Cardiac fibroblast (primary cell): ENCODE measurements at places on chromosomes 6 and 20.

- DNase-seq: peak; percentile 58
Observed at GRCh38 chr6:27296106-27296783, 15.8 kb downstream of the POM121L2 start.

DNA sequence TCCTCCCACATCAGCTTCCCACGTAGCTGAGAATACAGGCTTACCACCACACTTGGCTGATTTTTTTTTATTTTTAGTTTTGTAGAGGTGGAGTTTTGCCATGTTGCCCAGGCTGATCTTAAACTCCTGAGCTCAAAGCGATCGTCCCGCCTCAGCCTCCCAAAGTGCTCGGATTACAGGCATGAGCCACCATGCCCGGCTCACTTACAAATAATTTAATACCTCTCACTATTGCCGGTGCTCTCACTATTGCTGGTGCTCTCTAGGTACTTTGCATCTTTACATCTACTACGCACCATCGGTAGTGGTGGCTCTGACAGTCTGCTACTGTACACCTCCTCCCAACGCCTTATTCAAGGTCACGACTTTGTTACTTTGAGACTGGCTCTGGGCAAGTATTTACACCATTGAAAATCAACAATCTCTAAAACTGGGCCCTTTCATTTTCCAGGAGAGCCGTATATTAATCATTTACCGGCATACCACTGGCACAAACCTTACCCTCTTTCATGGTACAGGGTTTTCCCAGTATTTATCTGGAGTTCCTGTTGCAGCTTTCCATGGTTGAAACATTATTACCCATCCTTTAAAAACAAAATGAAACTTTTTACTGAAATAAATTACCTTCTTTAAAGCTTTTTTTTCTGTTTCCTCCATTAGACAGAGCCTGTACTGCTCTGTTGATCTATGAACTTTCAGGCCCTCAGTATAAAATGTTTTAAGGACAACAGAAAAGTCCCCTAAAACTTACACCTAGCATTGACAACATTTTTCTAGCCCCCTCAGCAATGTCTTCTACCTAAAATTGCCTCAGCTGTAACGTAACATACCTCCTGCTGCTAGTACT, 259.6 kb upstream of the PLCB4 start:
- no peak for DNase-seq

DNA sequence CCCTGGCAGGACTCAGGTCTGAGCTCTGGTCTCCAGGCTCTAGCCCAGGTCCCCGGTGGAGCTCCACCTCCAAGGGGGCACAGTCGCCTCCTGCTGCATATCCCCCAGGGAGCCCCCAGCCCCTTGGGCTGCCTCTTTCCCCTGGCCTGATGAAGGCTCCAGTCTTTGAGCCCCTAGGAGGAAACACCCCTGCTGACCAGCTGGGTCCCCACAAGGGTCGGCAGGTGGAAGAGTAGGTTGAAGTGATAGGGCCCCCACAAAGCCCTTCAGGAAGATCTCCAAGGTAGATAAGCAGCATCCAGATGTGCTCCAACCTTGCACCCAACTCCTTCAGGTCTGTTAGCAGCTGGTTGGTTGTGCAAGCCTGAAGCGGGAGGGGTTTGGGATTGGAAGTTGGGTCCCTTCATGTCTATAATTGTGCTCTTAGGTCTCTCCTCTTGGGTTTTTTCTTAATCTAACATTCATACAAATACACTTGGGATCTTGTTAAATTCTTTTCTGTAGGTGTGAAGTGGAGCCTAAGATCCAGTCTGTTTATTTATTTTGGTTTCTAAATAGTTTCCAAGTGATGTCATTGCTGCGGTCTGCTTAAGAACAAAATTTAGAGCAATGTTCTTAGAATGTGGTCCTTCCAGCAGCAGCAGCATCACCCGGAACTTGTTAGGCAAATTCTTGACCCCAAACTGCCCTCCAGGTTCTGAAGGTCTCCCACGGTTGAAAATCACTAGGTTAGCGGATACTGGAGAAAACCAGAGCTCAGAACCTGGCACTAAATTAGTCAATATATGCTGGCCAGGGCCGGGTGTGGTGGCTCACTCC, 5.1 kb downstream of the UBE2C start:
- DNase-seq: peak; percentile 75

DNA sequence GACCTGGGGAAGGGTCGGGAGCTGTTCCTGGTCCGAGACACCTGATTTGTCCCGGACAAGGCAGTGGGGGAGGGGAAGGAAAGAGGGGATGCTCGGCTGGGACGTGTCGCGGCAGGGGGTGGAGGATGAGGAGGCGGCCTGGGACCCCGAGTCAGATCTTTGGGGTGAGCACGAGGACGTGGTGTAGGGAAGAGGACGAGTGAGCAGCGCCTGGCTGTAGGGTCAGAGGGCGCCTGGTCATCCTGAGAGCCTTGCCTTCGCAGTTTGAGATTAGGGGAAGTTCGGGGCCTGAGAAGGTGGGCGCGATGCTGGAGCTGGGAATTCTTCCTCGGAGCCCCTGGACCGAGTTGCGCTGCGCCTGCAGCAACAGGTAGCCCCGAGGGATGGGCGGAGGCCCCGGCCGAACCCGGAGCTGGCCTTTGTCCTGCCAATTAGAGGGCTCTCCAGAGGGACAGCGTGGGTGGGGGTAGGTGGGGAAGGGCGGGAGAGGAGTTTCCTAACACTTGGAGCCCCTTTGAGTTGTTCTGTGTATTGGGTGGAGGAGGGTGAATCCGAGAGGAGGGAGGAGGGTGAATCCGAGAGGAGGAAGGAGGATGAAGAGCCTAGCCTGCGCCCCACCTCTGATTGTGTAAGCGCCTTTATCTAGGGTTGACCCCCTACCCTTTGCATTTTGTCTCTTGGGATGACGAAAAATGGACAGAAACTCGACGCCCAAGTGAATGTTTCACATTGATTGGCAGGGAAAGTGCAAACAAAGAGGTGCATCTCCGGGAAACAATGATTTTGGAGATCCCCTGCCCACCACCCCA, 72.0 kb downstream of the SOX4 start:
- DNase-seq: no peak

DNA sequence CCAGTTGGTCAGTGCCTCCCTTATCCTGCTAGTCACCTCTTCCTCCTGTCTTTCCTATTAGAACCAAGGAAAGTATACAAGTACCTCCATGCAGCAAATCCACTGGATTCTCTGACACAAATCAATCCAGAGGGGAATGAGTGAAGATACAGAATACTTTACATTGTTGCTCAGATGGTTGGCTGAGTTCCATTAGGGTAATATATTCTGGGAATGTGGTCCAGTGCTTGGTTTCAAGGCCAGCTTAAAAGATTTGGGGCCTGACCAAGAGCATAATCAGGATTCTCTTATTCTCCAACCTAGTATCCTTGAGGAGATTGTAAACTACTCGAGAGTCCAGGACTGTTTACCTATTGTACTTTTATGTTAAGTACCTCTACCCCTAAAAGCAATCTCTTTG, 23.0 kb downstream of the CARMIL1 start:
- DNase-seq: no peak

GRCh38 chr20:34089655-34090345, 22.2 kb downstream of the EIF2S2 start:
- DNase-seq: no peak

DNA sequence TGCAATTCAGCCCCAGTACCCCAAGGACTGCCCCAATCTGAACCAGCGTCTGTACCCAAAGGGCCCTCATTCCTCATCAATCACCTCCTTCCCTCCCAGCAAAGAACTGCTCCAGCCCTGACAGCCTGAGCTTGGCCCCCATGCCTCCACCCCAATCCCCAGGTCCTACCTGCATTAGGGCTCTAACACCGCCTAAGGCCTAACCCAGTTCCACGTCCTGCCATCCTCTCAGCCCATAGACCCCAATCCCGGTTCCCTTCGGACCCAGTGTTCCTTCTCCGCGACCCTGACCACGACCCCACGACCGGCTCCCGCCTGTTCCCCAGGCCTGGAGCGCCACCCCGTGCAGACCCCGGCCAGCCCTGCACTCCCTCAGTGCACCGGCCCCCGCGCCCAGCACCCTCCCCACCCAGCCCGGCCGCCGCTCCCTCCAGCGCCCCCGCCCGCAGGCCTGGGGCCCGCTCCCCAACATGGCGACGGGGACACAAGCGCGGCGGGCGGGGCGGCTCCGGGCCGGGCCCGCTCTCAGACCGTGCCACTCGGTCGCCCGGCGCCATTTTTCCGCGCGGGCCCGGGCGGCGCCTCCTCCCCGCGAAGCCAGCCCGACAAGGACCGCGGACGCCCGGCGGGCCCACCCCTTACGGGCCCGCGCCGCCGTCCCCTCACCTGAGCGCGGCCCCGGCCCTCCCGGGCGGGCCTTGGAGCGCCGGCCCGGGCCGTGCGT, 483 bp downstream of the NCOA6 start:
- DNase-seq: peak; percentile 47

GRCh38 chr20:35739294-35740163, 2.5 kb downstream of the RBM39 start:
- peak; percentile 69 for DNase-seq

- peak; percentile 42 for DNase-seq
Observed at GRCh38 chr6:28807682-28808280, 116.0 kb downstream of the TRIM27 start.

DNA sequence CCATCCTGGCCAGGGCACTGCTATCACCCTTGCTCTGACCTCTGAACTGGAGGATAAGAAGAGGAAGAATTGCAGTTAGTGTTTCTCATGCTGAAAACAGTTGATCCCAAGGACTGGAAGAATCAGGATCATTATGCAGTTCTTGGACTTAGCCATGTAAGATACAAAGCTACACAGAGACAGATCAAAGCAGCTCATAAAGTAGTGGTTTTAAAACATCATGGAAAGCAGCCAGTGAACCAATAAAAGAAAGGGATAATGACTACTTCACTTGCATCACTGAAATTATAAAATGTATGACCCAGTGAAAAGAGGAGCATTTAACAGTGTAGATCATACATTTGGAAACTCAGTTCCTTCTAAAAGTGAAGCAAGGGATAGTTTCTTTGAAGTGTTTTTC, 47.7 kb downstream of the DNAH8 start:
- no peak for DNase-seq

DNA sequence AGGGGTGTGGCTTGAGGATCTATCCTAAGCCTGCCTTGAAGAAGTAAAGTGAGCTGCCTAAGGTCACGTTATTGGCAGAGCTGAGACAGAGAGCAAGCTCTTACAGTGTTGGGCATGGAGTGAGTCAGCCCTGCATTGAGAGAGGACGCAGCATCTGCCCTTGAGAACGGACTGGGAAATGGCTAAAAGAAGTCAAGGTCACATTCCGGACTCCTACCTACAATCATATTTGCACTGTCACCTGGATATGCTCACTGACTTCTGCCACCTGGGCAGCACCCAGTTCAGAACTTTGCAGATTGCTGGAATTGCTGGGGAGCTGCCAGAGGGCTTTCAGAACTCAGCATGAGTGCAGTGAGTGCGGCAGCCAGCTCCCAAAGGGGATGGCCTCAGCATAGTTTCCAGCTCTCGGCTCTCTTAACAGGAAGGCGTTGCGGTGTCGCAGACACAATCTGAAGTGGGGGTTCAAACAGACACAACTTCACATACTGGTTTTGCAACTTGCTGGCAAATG, 199.3 kb upstream of the SGK1 start:
- DNase-seq: peak; percentile 94

DNA sequence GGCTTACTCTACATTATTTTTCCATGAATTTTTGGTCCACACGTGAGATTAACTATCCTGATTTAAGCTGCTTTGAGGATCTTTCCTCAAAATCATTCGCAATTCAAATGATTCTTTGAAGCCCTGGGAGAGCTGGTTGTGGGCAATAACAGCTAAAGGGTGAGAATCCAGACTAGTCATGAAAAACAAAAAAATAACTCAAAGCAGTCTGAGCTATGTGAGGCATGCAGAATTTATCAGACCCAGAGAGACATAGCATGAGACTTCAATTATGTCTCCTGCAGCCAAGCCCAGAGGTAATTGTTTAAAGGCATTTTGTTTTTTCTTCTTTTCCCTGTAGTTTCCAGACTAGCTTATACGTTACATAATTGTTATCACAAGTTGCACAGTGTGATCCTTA, 517.3 kb upstream of the PTCHD4 start:
- DNase-seq: peak; percentile 11

DNA sequence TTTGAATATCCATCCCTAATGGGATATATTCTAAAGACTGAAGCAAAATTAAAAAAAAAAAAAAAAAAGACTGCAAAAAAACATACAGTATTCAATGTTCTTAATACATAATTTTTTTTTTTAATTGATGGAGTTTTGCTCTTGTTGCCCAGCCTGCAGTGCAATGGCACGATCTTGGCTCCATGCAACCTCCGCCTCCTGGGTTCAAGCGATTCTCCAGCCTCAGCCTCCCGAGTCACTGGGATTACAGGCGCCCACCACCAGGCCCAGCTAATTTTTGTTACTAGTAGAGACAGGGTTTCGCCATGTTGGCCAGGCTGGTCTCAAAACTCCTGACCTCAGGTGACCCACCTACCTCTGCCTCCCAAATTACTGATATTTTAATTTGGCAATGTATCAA, 29.3 kb downstream of the RANBP9 start:
- DNase-seq: no peak

- DNase-seq: no peak
Observed at GRCh38 chr6:277746-278145, 14.5 kb upstream of the DUSP22 start.

- DNase-seq: no peak
Observed at GRCh38 chr6:109454496-109455436, 806 bp downstream of the MICAL1 start.

- peak; percentile 18 for DNase-seq
Observed at GRCh38 chr6:4133941-4134838, 1.2 kb downstream of the ECI2 start.

- DNase-seq: no peak
Observed at GRCh38 chr6:163874784-163875183, 460.3 kb downstream of the QKI start.

GRCh38 chr20:48898210-48898609, 23.3 kb upstream of the ARFGEF2 start:
- DNase-seq: peak; percentile 46

DNA sequence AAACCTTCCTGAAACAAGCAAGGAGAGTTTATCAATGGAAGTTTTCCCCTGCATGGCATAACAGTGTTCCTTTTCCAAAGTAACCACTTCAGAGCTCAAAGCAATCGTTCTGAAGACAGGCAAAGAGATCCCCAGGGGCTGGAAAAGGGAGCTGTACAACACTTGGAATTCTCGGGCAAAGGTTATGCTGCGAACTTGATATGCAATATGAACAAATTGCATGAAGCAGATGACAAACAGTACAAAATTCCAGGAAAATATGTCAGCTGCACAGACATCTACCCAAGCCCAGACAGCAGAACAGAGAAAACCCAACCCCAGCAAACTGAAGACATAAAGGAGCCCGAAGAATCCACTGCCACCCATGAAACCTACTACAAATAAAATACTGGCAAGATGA, 18.4 kb downstream of the POPDC3 start:
- DNase-seq: peak; percentile 7

DNA sequence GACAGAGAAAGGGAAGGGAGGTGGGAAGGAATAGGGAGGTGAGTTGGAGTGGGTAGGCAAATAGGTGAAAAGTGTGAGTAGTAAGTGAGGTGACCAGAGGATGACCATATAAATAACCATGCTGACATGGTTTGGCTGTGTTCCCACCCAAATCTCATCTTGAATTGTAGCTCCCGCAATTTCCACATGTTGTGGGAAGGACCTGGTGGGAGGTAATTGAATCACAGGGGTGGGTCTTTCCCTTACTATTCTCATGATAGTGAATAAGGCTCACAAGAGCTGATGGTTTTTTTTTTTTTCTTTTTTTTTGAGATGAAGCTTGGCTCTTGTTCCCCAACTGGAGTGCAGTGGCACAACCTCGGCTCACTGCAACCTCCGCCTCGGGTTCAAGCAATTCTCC, 21.5 kb upstream of the SMIM13 start:
- DNase-seq: no peak
